ENCODE measurements at places on chromosomes 2 and 18.
A peak's percentile ranks its signal among the peaks of the same experiment; 100 is the strongest.

GRCh38 chr18:12008181-12008767 is 27.0 kb downstream of the IMPA2 start:
- DNase-seq, result no peak

- DNase-seq, result no peak
Observed at GRCh38 chr18:9782073-9782857, 74.2 kb downstream of the RAB31 start.

DNA sequence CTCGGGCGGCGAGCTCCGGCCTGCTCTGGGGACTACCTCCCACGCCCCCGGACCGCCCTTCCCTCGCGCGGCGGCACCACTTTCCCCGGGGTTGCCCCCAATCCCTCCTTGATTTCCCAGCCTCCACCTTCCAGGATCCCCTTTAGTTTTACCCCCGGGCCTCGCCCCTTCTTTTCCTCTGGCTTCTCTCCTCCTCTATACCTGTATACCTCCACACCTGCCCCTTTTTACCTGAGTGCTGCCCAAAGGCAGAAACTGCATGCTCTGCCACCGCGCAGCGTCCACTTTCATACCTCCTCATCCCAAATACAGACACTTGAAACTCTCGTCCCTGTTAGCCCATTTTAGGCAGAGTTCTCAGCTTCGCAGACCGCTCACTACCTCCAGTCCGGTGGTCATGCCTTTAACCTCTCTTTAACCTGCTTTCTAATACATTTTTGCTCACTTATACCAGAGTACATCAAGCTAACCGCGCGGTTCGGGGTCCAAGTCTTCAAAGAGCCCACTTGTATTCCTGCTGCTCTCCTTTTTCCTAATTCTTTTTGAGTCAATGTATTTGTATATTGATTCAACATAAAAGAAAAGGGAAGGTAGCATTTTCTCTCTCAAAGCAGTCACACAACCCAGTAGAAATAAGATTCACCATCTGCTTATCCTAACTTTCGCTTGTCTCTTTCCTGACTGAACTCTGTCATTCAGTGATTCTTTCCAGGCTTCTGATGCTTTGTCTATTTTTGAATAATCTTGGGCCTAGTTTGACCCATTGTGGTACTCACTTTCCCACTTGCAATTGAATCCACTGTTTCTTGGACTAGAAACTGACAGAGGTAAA is 901 bp downstream of the SPOPL start:
- peak; percentile 46 for DNase-seq

DNA sequence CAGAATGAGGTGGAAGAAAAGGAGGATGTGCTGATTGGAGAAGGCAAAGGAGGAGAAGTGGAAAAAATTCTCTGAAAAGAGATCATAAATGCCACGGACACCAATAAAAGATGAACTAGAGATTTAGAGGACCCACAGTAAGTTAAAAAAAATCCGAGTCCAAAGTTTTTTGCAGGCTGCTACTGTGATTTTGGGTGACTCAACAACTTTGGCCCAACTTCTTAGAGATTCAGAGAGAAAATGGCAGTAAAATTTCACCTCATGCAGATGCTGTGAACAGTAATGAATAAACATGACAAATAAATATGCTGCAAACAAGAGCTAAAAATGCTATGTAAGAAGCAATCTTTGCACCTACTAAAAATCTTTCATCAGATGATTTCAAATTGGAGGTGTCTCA is 176.9 kb upstream of the SESTD1 start:
- no peak for DNase-seq

GRCh38 chr18:79930020-79930642 is 21.3 kb downstream of the SLC66A2 start:
- no peak for DNase-seq

DNA sequence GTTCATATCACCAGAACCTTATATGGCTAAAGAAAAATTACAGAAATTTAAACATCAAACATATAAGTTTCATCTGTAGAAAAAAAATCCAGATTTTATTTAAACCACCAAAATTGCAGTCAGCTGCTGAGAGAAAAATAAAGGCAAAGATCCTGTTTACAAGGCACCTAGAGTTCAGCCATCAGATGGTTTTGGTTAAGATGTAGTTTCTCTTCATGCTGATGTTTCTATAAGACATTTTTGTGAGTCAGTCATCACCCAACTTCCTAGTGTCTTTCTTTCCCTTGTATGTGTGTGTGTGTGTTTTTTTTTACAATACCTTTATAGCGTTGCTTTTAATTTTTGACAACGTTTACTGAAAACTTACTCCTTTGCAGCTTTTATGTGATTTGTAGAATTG is 26.1 kb upstream of the MMADHC start:
- DNase-seq, result no peak

DNA sequence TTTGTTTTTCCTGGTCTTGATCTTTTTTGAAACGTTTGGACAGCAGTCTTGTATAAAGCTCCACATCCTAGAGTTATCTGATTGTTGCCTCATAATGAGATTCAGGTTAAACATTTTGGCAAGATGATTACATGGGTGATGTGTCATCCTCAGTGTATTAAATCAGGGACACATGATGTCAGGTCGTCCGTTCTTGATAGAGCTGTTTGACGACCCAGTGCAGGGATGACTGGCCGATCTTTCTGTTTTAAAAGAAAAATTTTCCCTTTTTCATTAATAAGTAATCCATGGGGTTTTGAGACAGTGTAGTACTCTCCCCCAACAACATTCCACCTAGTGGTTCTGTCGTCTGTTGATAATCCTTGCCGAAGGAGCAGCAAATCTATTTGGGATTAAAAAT is 44.5 kb upstream of the SERPINB2 start:
- no peak for DNase-seq

- DNase-seq, result no peak
Observed at GRCh38 chr2:58558881-58559280, 317.8 kb upstream of the FANCL start.

- no peak for DNase-seq
Observed at GRCh38 chr2:177334940-177335543, 57.5 kb upstream of the AGPS start.

- no peak for DNase-seq
Observed at GRCh38 chr2:24328010-24328409, 32.3 kb downstream of the ITSN2 start.

- no peak for DNase-seq
Observed at GRCh38 chr2:124369181-124369580, 344.1 kb downstream of the CNTNAP5 start.

DNA sequence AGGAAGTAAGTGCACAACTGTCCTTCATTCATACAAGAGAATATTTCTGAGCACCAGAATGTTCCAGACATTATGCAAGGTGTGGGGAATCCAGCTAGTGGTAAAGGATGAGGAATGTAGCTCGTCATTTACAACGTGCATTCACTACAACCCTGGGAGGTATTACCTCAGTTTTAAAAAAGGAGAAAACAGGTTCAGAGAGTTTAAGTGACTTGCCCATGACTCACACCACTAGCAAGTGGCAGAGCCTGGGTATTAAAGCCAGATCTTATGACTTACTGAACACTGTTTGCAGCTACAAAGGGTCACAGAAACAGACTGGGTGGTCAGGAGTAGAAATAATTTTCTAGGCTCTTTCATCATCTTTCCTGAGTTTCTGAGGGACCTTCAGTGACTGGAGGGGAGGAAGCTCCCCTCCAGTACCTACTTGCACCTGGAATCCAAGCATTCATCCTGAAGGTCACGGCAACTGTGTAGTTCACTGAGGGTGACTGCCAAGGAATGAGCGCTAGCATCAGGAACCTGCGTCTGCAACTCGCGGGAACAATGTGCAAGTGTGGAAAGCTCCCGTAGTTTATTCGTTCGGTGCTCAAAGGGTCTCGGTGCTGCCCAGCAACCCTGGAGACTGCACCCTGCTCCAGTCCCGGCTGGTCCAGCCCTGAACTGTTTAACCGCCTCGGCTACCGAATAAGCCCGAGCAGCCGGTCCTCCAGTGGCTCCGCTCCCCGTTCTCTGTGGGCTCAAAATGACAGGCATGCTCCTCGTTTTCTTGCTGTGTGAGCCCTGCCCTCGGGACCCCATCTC is 647 bp downstream of the CCDC121 start:
- DNase-seq, result no peak

- DNase-seq, result no peak
Observed at GRCh38 chr18:22456547-22456946, 38.8 kb upstream of the CTAGE1 start.

- DNase-seq, result no peak
Observed at GRCh38 chr2:26612522-26613240, 28.5 kb downstream of the CIB4 start.

DNA sequence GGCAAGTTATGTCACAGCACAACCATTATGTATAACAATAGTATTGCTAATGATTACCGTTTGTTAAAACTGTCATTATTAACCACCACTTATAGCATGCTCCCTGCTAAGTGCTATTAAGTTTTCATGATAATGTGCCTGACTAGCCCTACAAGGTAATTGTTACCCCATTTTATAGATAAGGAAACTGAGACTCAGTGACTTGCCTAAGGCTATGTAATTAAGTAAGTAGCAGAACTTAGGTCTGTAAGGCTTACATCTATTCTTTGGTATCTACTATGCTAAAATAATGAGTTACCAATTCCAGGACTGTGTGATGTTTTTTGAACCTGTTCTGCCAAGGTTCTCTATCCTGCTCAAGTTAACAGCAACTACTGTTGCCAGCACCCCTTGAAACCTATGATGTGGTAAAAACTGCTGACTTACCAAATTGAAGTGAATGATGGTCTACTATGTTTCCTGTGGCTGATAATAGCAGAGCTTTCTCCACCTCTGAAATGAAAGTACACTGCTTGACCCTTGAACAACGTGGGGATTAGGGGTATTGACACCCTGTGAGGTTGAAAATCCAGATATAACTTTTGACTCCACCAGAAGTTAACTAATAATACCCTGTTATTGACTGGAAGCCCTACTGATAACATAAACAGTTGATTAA is 18.2 kb downstream of the ACVR2A start:
- DNase-seq, result no peak

DNA sequence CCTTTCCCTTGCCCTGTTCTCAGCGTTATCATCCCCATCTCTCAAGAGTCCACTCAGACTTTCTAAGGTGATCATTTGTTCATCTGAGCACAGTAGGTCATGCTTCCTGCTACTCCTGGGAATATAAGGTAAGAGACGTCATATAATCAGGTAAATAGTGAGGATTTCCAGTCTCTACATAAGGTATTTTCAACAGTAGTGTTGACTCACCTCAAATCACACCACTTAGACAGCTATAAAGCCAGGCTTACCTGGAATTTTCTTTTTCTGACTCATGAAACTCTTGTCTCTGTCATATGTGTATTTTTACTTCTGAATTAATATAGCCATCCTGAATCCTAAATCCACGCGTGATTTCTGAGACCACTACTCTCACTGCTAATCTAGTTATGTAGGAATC is 443.2 kb downstream of the ARHGAP15 start:
- no peak for DNase-seq

DNA sequence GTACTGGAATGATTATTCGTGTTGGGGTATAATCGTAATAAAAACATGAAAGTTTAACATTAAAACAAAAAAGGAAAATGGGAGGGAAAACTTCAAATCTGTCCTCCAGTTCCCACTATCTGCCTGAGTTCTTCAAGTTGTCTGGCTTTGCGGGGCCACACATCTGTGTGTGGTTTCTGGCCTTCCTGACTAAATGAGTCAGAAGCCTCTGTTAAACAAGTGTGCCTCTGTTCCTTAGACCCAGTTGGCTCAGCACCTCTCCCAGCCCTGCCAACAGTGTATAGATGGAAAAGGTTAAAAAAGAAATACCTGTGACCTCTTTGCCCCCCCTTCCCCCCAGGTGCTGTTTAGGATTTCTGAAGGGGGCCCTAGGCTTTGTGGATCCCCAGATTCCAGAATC is 30.2 kb downstream of the XDH start:
- DNase-seq, result no peak

- DNase-seq, result no peak
Observed at GRCh38 chr2:65722028-65722778, 289.8 kb upstream of the SPRED2 start.

Data from amygdala (tissue), 56 donors.